ENCODE measurements at places on chromosomes 11 and 22.

- no peak for DNase-seq
These were observed 81.0 kb upstream of the ZBED5 start for GRCh38 chr11:10938650-10939387.

DNA sequence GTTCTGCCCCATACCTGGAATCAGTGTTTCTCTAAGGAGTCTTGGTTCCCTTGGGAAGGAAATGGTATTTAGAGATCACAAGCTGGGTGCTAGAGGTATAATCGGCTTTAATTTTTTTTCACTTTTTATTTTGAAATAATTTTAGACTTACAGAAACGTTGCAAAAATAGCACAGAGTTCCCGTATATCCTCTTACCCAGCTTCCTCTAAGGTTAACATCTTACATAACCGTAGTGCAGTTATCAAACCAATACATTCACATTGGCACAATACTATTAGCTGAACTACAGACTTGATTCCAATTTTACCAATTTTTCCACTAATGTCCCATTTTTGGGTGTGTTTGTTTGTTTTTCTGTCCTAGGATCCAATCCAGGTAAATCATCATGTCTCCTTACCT is 63.8 kb downstream of the RBX1 start:
- DNase-seq: no peak

DNA sequence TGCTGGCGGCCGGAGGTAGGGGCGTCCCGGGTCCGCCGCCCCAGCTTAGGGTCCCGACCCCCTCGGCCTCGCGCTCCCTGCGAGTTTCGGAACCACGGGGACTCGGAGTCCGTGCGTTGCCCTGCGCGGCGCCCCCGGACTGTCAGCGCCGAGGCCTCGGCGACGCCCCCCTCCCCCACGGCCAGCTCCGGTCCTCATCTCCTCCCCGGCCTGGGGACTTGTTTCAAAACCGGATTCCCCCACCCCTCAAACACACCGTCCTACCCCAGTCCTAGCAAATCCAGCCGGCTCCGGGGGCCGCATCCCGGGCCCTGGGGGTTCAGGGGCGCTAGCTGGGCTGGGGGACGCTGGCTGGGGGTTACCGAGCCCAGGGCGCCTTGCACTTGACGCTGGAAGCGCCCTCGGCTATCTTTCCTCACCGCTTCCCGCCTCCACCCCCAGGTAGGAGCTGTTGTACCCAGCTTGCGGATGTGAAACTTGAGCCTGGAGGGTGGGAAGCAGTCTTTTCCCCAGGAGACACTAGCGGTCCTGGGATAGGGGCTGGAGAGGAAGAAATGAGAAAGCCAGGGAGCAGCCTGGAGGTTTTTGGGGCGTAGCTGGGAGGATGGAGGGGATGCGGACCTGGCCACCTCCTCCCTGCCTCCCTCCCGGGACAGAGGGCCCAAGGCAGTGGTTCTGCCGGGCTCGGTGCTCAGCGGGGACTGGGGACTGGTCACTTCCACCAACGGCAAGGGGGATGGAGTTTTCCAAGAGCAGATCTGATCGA is 550 bp downstream of the FBLN1 start:
- DNase-seq: no peak

- no peak for DNase-seq
These were observed 6.3 kb downstream of the GRK2 start for GRCh38 chr11:67272327-67273259.

DNA sequence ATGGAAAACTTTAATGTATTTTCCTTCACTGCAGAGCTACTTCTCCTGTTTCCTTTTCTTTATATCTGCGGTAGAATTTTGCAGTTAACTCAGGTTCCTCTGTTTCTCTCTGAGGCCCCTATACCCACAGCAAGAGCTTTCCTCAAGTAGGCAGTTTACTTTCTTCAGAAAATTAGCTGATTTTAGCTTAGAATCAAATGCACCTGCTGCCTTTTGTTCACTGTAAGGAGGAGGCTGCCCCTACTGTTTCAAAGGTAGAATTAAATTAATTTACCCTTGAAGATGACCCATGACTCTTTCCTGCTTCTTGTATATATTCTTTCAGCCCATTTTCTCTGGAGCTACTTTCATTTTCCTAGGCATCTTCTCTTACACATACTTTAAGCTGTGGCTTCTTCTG is 68.7 kb upstream of the GDPD4 start:
- no peak for DNase-seq

DNA sequence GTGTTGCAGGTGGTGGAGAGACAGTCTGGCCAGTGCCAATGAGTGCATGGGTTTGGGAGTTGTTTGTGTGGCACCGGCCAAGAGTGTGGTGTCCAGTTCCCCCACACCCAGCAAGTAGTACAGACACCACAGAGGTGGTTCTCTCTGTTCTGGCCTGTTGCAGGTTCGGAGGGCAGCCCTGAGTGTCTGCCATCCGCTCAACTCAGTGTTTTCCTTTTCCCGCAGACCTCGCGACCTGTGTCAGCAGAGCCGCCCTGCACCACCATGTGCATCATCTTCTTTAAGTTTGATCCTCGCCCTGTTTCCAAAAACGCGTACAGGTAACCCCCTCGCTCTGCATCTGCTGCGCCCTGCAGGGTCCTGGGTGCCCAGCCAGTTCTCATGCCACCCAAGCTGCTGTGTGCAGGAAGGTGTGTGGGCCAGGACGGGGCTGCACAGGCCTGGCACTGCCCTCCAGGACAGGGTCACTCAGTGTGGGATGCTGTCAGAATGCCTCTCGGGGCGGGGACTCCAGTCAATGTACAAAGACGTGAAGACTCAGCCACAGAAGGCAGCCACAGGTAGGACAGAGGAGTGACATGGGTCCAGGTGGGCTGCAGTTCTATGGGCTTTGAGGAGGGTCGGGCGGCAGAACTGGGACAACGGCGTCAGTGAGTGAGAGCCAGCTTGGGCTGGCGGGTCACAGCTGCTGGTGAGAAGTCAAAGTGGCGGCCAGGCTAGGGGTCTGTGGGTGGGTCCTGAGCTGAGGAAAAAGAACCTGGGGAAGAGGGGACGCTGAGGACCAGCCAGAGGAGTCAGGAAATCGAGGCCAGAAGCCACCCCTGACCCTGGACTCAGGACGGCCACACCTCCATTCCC is 15.9 kb downstream of the TANGO2 start:
- DNase-seq: no peak
